ENCODE measurements at places on chromosomes 2 and 18.

GRCh38 chr18:48955830-48956261, 5.1 kb upstream of the SMAD7 start:
- DNase-seq, result no peak

- no peak for DNase-seq
Observed at GRCh38 chr18:55419947-55420664, 167.9 kb downstream of the TCF4 start.

DNA sequence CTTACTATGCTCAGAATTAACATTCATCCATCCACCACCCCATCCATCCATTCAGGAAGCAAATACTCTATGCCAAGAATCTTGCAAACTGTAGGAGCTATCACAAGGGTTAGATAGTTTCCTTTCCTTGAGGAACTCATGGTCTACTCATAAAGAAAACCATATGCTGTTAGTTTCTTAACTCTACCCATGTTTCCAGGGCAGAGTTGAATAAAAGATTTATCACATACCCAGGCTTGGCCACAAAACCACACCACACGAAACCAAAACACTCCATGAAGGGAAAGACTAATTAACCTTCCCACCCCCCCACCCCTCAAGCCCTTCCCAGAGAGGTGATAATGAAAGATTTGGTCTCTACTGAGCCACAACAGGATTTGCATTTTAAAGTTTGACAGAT, 23.7 kb upstream of the MSGN1 start:
- DNase-seq, result no peak

DNA sequence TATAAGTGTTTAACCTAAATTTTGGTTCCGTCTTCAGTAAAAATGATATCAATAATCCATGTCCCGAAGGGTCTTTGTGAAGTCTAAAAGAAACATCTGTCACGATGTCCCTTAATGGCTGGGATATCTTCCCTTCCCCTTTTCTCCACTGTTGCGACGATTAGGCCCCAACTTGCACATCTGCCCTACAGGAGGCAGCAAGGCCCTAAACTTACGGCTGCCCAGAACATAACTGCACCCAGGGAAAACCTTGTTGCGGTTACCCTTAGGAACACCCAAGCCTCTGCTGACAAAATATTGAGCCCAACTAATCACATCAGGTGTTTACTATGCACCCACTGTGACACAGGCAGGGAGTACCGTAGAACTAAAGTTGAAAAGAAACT, 1.3 kb upstream of the SMAD2 start:
- no peak for DNase-seq

DNA sequence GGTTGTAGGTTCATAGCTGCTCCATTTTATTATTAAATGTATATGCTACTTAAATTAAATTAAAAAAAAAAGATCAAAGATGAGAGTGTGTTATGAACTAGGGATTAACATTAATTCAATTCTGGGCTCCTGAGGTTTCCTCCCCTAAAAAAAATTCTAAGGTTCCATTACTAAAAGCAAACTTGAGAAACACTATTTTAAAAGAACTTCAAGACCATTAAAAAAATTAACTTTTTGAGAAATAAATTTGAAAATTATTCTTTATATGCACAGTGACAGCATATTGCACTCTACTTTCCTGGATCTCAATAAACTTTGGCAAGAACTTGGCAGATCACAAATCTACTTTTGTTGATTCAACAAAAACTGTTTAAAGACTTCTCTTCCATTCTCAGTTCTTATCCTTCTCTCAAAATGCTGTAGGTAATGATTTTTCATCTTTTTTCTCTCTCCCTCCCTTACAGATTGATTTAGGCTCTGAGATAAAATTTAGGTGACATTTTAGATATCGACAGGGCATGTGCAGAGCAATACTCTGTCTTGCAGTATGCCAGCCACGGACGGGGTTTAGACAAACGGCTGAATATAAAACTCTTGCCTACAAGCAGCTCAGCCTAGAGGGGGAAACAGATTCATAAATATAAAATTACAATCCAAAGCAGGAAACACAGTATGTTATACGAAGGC, 592 bp upstream of the MARS2 start:
- DNase-seq, result no peak

GRCh38 chr2:85802354-85803103, 48.7 kb downstream of the ATOH8 start:
- no peak for DNase-seq

DNA sequence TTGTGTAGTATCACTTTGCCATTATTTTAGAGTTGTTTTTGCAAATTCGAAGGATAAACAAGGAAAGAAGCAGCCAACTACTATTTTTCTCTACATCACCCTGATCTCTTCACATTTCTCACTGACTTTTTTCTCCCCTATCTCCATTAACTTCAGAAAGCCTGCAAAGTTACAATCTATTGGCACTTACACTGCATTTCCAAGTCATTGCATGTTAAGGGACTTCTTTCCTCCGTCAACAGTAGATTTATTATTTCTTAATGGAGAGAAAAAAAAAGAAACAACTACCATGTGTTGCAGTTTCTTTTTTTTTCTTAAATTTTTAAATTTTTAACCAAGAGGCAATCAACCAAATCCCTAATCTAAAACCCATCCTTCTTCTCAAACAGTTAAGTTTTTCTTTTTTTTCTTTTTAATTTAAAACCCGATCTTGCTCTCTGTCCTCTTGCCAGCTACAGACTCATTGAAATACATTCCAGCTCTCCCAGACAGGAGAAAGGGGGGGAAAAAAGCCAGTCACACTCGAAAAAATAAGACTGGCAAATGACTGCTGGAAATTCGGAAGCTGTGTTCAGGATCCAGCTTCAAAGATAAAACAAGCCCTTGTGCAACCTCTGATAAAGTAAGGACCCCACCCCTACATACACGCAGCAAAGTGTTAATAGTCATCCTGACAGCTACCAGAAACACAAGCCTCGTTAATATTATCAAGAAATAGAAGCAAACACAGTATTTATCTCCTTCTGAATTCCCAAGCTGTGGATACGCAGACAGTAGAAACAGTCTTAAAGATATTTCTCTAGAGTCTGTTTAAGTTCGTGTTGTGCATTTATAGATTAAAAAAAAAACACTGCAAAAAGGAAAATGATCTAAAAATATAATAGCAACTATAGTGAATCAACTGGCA, 1.3 kb downstream of the LRRTM4 start:
- no peak for DNase-seq

DNA sequence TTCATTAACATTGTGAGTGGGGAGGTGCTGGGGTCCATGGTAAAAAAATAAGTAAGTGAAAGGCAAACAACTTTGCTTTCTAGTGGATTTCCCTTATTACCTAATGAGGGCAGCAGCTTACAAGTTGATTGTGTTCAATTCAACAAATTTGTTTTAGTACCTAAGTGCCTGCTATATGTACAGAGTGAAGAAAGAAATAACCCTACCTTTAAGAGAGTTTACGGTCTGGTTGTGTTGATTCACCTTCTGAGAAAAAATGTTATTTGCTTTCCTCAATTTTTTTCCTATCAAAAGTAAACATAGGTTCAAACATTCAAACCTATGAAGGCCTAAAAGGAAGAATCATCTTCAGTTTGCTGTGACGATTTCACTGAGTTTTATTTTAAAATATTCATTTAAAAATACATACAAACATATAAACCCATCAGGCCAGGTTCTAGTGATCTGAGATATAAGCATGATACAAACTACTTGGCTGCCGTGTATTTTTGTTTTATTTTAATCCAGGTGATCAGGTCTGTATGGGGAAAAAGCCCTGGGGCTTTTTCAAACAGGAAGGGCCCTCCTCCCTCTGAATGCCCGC, 1.5 kb upstream of the SPTBN1 start:
- DNase-seq, result no peak

DNA sequence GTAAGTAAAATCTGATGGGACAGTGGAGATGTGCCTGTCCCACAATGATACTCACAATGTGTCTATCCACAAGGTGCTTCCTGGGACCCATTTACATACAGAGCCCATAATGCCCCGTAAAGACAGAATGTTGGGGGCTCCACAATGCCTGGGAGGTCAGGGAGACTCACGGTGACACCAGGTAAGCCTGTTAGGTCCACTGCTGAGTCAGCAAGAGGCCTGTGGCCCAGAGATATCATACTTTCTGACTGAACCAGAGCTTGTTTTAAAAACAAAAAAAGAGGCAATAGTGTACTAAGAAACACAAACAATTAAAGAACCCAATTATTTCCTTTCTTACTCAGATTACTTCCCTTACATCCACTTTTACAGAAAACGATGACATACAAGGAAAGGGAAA, 771.1 kb upstream of the ID2 start:
- DNase-seq, result no peak

GRCh38 chr18:76432274-76432755, 62.7 kb downstream of the ZNF516 start:
- no peak for DNase-seq

DNA sequence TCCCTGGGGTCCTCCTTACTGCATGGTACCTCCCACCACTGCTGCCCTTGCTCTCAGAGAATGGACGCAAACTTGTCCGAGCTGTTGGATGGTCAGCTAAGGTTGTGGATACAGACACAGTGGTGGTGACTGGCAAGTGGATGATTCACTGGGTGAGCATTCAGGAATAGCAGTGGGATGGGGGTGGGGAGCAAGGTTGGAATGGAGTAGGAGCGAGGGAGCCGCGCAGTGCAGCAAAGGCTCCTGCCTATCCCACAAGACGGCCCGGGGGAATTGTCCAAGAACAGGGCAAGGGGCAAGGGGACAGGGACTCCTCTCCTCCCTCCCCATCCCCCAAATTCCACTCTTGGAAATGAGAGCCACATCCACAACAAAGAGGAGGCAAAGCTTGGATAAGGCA, 102.2 kb downstream of the PIEZO2 start:
- no peak for DNase-seq

GRCh38 chr2:101162561-101163330, 11.6 kb upstream of the TBC1D8 start:
- no peak for DNase-seq

GRCh38 chr2:180495606-180496005, 484.8 kb upstream of the UBE2E3 start:
- no peak for DNase-seq

- DNase-seq, result no peak
Observed at GRCh38 chr2:48198371-48198770, 292.1 kb upstream of the FBXO11 start.

GRCh38 chr2:22076454-22076853, 952.7 kb downstream of the TDRD15 start:
- DNase-seq, result no peak

GRCh38 chr2:34126279-34126678, 527.2 kb upstream of the FAM98A start:
- DNase-seq, result no peak

GRCh38 chr2:227436436-227437174, 35.4 kb upstream of the AGFG1 start:
- no peak for DNase-seq

DNA sequence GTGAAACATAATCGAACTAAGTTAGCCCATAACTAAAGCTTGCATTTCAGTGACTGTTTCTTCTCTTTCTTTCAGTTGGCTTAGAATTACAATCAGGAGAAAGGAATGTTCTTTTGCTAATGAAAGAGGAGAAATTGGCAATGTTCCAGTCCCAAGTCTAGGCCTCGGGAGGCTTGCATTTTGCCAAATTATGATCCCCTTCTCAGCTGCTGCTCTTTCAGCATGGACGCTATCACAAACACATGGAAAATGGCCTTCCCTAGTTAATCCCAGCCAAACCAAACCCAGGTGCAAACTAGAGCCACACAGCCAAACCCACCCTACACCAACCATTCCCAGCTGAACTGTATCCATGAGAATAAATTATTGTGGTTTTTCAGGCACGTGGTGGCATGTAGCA, 605.2 kb upstream of the LRRTM4 start:
- no peak for DNase-seq

GRCh38 chr2:155310589-155310988, 612.1 kb downstream of the KCNJ3 start:
- no peak for DNase-seq

DNA sequence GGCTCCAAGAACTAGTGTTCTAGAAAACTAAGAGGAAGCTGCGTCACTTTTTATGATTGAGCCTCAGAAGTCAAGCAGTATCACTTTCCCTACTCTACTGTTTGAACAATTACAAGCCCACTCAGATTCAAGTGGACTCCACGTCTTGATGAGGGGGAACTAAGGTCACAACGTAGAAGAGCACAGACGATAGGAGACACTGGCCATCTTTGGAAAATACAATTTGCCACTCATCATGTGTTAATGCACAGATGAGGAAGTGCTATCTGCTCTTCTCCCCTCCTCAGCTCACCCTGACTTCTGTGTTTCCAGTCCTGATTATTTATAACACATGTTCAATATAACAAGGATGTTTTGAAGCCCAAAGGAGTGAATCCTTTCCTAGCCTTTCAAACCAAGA, 76.1 kb upstream of the CYP1B1 start:
- DNase-seq, result no peak

GRCh38 chr18:74862094-74862493, 264.4 kb downstream of the ZNF407 start:
- DNase-seq, result no peak

- DNase-seq, result no peak
Observed at GRCh38 chr2:12589802-12590320, 126.9 kb upstream of the TRIB2 start.

- no peak for DNase-seq
Observed at GRCh38 chr2:187986390-187987105, 305.1 kb upstream of the GULP1 start.

DNA sequence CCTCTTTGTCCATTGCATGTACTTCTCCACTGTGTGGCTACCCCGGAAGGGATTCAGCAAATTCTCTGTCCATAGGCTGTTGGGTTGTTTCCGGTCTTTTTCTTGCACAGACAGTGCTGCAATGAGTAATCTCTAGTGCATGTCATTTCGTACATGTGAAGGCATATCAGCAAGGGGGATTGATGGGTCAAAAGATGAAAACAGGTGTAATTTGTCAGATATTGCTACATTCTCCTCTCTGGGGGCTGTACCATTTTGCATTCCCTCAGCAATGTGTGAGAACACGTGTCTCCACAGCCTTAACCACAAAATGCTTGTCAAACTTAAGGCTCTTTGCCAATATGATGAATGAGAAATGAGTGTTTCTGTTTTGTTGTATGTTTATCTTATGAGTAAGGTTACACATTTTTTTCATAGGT, 60.5 kb downstream of the KLHL29 start:
- no peak for DNase-seq

- no peak for DNase-seq
Observed at GRCh38 chr2:41595240-41595639, 452.6 kb upstream of the PKDCC start.

DNA sequence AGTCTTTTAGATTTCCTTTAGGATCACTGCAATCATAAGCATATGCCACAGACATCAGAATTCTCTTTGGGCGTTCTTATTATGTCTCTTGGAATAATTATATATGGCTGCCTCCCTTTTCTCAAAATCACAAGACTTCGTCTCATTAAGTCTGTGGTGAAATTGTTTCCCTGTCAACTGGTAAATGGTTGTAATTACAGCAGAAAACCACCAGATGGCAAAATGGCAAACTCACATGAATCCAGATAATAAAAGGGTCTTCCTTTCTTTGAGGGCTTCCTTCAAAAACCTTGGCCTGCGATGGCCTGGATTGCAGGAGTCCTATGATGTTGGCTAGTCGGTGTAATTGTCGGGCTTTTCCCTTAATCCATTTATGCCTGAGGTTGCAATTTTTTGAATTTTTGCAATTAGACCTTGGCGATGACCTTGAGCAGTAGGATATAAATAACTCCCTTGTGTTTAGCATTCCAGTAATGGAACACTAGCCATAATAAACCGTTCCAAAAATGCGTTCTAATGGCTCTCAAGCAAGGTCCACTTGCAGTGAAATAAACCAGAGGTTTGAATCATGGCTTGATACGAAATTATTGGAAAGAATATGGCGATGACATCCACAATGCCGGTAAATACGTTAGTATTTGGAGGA, 656.4 kb downstream of the MBD2 start:
- DNase-seq, result no peak

Measured in stimulated activated CD4-positive, alpha-beta T cell treated with anti-CD3 and anti-CD28 coated beads, Interleukin-1b, Interleukin-23, amount 100 ng/mL, for 1 hour (primary cell).